ENCODE measurements at places on chromosomes 12 and 14.

DNA sequence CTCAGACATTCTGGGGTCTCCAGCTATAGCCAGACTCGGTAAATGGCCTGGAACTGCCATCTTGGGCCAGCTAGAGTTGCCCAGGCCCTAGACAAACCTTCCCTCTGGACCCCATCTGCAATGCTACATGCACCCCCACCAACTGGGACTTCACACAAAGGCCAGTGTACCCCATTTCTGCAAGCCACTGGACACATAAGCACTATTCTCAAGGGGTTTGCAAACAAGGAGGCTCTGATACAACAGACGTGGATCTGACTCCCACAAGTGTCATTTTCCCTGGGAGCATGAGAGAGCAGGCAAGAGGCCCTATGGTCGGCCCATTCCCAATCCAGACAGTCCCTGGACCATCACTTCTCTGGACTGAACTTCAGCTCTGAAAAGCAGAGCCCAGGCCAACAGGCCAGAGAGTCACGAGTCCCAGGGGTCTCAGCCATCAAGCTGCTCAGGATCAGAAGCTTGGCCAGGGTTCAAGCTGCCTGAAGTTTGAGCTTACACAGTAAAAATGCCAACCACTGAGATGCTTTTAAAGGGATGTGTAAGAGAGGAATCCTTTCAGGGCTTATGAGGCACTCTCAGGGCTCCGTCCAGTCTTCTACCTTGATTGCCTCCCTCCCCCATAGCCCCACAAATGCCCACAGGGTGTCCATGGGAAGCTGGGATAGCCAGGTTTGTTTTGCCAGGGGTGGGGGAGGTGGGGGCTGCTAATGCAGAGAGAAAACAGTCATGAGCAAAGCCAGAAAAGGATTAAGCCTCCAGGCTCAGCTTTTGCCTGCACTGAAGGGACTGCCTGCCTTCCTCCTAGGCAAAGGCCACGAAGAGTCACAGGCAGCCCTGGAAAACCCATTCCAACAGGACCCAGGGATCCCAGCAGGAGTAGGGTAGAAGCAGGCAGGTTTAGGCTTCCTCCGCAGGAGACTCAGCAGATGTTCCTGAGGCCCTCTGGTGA is 31.7 kb upstream of the PNMA1 start:
- peak; percentile 40 for DNase-seq

GRCh38 chr12:21428241-21428640 is 9.2 kb upstream of the PYROXD1 start:
- no peak for DNase-seq

DNA sequence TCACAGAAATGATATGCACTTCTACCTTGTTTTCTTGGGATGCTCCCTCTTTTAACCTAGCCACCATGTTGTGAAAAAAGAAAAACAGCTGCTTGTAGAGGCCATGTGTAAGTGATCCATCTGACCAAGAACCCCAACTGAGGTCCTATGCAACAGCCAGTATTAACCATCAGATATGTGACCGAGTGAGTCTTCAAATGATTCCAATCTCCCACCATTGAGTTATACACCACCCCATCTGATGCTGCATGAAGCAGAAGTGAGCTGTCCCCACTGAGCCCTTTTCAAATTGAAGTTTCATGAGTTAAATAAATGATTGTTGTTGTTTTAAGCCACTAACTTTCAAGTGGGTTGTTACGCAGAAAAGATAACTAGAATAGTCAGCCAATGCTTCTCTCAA is 20.6 kb upstream of the USP15 start:
- no peak for DNase-seq

- no peak for DNase-seq
Measured at GRCh38 chr12:127583041-127583440, 683.9 kb upstream of the TMEM132C start.
